ENCODE measurements at places on chromosomes 4 and X.

DNA sequence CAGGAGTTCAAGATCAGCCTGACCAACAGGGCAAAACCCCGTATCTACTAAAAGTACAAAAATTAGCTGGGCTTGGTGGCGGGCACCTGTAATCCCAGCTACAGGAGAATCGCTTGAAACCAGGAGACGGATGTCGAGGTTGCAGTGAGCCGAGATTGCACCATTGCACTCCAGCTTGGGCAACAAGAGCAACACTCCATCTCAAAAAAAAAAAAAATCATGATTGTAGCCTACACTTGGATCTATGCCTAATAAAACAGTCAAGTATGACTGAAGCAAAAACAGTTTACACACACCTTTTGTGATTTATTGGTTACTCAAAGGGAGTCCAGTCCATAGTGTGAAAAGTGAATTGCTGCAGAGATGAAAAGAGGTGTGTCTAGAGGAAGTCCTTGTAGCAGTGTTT, 34.7 kb upstream of the TASL start:
- DNase-seq: no peak

DNA sequence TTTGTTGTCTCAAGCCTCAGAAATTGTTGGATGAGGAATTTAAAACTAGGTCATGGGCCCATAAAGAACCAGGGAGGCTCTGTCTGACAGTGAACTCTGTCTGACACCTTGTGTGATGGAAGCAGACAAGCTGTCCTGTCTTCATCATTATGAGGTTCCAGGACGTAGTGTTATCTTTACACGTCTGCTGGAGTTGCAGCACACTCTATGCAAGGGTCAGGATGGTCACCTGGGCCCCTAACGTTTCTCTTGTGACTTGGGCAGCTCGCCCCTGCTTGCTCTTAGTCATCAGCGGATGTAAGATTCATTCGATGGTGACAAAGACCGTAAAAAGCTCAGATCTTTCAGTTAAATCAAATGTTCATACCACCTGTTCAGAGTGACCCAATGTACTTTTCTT, 92.0 kb upstream of the ADGRG2 start:
- DNase-seq: no peak

- no peak for DNase-seq
These were observed 126.8 kb downstream of the NFKB1 start for GRCh38 chr4:102627831-102628523.

- peak; percentile 83 for DNase-seq
These were observed 485 bp upstream of the CCNG2 start for GRCh38 chr4:77156533-77156911.

DNA sequence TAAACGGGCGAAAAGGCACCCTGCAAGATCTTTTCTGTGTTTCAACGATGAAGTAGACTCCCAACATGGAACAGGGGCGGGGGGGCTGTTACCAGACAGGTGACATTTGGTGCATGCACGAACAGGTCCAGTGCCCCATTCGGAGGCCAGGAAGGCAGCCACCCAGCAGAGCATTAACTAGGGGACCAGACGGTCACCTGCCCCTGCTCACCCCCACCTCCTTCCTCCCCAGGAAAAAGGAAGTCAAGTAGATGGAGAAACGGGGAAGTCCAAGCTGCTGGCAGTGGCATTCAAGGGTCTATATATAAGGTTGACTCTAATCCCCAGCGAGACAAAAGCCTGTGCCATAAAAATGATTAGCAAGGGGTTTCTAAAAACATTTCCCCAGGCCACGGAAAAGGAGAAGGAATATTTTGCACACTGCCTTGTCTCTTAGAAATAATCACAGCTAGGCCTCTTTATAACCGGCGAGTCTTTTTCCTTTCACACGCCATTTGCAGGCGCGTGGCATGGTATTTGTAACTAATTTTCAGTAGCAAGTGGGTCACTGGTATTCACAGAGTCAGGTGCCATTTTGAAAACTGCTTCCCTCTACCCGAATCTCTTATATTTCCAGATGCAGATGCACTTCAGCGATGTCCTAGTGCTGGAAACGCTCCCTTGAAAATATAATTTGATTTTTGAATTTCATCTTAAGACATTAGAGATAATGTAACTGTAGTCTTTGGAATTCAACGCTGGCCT, 1.2 kb upstream of the TMSB4X start:
- DNase-seq: no peak

GRCh38 chrX:30812326-30812725, 76.7 kb downstream of the TAB3 start:
- no peak for DNase-seq

DNA sequence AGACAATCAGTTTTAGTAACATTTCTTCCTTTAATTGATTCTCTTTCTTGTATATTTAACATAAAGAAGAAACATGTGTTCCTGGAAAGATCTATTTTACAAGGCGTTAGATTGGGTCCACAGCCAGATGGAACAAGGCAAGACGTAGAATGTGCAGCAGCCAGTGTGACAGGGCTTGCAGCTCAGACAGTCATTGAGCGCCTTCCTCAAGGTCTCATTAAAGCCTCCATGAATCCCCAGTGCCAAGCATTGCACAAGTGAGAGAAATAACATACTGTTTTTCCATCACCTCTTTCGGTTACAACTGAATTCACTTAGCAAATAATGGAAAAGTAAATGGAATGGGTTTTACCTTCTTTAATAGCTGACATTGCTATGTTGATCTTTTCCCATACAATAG, 292.5 kb downstream of the USP46 start:
- no peak for DNase-seq

DNA sequence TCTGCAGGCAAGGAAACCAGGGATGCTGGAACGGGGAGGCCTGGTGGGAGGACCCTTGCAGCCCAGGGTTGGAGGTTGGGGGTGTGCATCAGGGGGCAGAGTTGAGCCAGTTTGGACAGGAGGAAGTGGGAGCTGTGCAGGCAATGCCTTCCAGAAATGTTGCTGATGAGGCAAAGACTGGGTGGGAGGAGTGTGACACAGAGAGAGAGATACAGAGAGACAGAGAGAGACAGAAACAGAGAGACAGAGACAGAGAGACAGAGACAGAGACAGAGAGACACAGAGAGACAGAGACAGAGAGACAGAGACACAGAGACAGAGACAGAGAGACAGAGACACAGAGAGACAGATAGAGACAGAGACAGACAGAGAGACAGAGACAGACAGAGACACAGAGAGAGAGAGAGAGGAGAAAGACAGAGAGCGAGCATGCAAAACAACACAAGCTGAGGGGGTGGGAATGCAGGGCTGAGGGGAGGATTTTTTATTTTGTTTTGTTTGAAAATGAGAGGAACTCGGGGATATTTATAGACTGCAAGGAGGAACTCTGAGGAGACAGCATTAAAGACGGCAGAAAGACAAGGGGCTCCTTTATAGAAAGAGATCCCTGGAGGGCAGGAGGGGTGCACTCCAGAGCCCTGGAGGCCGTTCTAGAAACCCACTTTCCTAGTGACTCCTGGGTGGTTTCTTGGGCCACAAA, 1.9 kb upstream of the HAUS3 start:
- DNase-seq: no peak

DNA sequence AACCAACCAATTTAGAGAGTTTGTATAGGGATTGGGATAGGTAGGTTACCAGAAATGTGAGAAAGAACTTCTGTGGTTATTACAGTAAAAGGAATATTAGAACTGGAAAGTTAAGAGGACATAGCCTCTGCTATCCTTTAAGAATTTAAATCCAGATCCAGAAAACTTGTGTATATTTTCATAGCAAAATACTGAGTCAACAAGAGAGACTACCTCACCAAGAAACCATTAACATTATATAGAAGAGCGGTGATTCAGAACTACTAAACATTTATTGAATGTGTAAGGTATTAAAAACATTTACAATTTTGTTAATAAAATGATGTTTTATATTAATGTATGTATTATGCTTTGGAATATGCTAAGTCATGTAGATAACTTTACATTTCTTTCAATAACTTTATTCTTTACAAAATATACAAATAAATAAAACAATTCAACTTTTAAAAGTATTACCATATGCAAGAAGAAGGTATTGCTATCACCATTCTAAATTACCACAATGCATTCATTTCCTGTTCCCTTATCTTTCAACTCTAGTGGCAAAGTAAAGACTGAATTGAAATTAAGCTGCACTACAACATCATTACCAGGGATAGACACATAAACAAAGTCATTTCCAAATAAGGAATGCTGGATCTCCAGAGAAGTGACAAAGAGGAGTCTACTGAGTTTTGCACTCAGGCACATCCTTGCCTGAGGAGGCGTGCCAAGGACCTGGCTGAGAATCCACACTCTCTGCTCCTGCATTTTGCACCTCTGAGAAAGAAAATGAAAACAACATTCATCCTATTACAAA, 6.1 kb upstream of the BDH2 start:
- no peak for DNase-seq

DNA sequence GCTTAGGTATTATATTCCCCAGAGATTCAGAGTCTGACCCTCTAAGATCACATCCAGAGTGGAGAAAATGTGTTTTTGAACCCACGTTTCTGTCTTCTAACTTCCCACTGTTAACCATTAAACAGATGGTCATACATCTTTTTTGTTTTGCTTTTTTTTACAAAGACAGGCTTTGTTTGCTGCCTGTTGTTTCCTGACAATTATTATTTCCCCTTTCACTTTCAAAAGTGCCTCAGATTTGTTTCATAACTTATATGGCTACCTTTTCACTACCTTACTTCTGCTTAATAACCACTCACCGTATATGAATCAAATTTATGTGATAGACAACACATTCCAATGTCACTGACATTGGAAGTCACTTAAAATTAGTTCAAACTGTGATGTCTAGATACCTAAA, 142.2 kb downstream of the HS3ST1 start:
- DNase-seq: no peak

- no peak for DNase-seq
These were observed 242.8 kb upstream of the NDST4 start for GRCh38 chr4:115356176-115356575.

GRCh38 chr4:6402566-6403399, 69.6 kb downstream of the PPP2R2C start:
- no peak for DNase-seq

- DNase-seq: no peak
These were observed 242.3 kb downstream of the GALNTL6 start for GRCh38 chr4:172055498-172055897.
